Activated CD8-positive, alpha-beta memory T cell treated with anti-CD3 and anti-CD28 coated beads, Interleukin-2, amount 50 U/mL, for 4 hours (primary cell): ENCODE measurements at places on chromosomes 3 and 15.

- DNase-seq = no peak
Measured at GRCh38 chr3:102053375-102053989, 204.2 kb downstream of the NFKBIZ start.

- DNase-seq = no peak
Measured at GRCh38 chr3:170560717-170561382, 25.0 kb downstream of the SLC7A14 start.

GRCh38 chr15:33218071-33218491 lies 23.6 kb upstream of the FMN1 start:
- DNase-seq = no peak

DNA sequence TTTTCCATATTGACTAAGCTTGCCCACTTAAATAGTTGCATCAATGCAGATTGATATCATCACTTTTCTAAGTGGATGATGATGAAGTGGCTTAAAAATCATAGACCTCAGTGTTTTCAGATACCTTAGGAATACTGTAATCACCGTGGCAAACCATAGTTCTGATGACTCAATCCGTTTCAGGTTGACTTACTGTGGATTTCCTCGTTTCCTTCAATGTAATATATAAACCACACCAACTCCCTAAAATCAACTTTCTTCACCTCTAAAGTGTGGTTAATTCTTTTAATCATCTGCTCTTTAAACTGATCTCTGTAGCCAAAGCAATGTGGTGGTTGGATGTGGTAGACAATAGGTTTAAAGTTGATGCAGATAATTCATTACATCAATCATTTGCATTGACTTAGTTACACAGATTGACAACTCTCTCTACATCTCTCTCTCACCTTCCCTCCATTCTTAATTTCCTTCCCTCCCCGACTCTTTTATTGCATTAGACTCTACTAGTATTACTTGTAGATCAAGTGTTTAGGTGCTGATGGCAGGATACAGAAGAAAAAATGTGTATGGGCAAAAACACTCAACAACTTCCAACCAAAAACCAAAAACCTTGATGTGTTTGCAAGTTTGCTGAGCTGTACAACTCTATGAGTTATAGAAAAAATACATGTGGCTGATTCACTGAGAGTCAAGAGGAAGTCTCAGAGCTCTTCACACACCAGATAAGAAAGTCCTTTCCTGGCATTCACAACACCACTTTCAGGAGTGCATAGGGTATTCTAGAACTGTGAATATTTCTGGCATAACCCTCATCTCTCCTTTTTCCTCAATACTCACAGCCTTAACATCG lies 243.5 kb downstream of the NFKBIZ start:
- DNase-seq = no peak

DNA sequence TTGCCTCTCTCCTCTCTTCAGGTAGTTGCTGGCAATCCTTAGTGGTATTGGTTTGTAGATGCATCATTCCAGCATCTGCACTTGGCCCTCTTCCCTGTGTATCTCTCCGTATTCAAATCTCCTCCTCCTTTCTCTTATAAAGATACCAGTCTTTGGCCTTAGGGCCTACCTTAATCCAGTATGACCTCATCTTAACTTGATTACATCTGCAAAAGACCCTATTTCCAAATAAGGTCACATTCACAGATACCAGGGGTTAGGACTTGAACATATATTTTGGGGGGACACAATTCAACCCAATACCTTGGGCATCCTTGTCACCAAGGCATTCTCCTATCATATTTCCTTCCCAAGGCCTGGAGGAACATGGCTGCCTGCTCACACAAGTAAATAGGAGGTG lies 22.0 kb upstream of the ABHD2 start:
- DNase-seq = no peak

GRCh38 chr15:73035221-73035620 lies 17.0 kb upstream of the NEO1 start:
- DNase-seq = no peak

GRCh38 chr3:63814237-63814636 lies 4.9 kb upstream of the C3orf49 start:
- no peak for DNase-seq

DNA sequence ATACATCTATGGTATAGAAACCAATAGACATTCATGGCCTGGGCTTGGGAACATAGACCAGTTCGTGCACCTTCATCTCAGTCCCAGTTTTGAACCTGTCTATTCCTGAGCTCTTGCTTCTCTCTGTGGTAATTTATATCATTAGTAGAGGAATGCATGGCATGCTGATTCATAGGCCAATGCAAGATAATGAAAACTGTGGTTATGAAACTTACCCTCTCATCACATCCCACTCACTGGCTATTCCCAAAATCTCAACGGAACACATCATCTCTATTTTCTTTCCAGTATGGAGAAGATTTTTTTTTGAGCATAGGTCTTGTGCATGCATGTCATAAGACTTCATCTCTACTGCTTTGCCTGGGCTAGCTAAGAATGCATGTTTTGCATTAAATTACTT lies 18.7 kb upstream of the P2RY12 start:
- DNase-seq = no peak

GRCh38 chr15:39462691-39463090 lies 118.2 kb upstream of the THBS1 start:
- DNase-seq = no peak

- no peak for DNase-seq
Measured at GRCh38 chr15:58452775-58453174, 21.0 kb downstream of the LIPC start.

- DNase-seq = peak; percentile 61
Measured at GRCh38 chr15:72285927-72286516, 13.7 kb upstream of the PARP6 start.

DNA sequence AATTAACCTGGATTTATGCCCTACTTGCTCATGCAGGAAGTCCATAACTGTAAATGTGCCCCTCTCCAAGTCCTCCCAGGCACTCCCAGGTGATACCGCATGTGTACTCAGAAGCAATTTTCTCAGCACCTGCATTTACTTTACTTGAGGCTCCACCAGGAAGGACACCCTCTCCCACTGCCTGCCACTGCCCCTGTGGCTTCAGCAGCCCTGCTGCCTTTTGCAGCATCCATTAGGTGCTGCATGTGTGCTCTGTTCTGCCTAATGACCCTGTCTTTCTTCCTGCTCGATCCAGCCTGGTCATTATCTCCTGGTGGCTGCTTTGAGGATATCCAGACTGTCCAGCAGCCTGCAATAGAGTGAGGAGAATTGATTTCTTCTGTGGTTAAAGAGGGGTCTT lies 107.6 kb upstream of the SEMA6D start:
- no peak for DNase-seq

- no peak for DNase-seq
Measured at GRCh38 chr3:54173371-54173770, 51.0 kb downstream of the CACNA2D3 start.

DNA sequence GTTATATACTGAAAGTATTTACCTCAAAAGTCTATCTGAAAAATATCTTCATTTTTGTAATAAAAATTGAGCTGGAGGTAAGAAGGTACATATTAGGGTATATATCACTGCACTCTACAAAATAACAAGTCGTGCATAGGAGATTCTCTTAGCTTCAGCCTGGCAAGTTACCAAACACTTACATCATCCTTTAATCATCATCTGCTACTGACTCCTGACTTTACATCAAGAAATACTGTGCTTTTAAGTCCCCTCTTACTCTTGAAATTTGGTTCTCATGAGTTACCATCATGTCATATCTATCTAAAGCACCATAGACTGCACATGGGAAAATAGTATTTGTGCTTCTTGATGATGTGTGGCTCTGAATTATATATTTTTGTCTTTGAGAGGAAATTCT lies 50.8 kb downstream of the LYSMD4 start:
- DNase-seq = no peak

GRCh38 chr3:132549890-132550578 lies 47.0 kb upstream of the ACKR4 start:
- no peak for DNase-seq

DNA sequence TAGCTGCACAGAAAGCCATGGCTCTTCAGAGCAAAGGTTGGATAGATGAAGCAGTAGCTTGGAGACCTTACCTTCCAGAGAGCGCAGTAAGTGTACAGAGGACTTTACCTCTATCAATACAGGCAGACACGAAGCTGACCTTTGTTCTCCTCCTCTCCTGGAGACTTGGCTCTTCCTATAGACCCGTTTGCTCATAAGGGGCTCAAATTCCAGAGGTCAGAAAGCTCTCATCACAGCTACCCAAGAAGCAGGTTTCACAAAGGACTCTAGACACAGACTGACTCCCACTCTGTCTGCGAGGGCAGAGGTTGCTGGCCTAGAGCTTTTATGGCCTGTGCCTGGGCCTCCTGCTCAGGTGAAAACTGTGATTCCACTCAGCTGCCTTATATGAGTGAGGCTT lies 35.4 kb upstream of the TOPAZ1 start:
- DNase-seq = no peak

GRCh38 chr3:161430307-161430706 lies 59.0 kb upstream of the SPTSSB start:
- DNase-seq = no peak

- DNase-seq = no peak
Measured at GRCh38 chr3:189718215-189718614, 87.0 kb downstream of the TP63 start.

DNA sequence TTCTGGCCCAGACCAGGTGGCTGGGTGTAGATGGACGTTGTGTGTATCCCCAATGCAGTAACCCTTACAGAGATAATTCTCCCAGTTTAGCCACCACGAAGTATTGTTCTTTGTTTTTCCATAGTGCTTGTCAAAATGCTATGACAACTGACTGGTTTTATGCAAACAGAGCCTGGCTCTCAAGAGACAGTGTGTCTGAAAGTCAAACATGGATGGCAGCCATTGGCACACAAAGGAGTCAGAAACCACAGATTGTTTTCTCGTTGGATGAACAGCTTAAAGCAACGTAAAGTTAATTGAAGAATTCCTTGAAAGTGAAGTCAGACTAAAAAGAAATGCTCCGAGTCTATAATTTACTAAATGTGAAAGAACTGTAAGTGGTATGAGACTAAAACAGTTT lies 91.2 kb downstream of the FILIP1L start:
- DNase-seq = no peak

DNA sequence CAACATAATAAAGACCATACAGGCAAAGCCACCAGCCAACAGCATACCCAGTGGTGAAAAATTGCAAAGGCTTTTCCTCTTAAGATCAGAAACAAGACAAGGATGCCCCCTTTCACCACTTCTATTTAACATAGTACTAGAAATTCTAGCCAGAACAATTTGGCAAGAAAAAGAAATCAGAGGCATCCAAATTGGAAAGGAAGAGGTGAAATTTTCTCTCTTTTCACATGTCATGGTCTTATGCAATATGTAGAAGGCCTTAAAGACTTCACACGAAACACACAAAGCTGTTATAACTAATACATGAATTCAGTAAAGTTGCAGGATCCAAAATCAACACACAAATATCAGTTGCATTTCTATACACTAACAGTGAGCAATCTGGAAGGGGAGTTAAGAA lies 120.2 kb downstream of the APBA2 start:
- no peak for DNase-seq

DNA sequence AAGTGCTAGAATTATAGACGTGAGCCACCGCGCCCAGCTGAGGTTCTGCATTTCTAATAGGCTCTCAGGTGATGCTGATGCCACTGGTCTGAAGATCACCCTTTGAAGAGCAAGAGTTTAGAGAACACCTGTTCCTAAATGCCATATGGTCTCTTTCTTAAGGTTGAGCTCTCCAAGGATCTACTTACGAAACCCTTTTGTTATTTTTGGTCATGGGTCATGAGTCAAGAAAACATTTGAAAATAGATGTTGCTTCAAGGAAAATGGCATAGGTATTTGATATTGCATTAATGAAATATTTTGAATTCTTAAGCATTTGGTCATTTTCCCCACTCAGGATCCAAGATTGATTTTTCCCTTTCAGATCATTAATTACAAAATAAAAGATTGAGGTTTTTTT lies 74.7 kb upstream of the SOX2 start:
- no peak for DNase-seq
